ENCODE measurements at places on chromosomes 2 and 18. TPM values are rescaled to one million over a fixed set of nuclear protein-coding genes. Genes with fewer than 3 reads are reported as not detected.

DAW1 gene
- polyA plus RNA-seq, result 0.11 TPM

ANKRD30B gene
- polyA plus RNA-seq, result not detected

MDH1B gene
- 0.57 TPM for polyA plus RNA-seq

PLEKHM3 gene
- 14.6 TPM for polyA plus RNA-seq

UGT1A8 gene
- polyA plus RNA-seq, result not detected
